ENCODE measurements at places on chromosomes 13 and 19.

GRCh38 chr19:49492573-49493405, 3.4 kb upstream of the RPS11 start:
- DNase-seq, result peak; percentile 66

DNA sequence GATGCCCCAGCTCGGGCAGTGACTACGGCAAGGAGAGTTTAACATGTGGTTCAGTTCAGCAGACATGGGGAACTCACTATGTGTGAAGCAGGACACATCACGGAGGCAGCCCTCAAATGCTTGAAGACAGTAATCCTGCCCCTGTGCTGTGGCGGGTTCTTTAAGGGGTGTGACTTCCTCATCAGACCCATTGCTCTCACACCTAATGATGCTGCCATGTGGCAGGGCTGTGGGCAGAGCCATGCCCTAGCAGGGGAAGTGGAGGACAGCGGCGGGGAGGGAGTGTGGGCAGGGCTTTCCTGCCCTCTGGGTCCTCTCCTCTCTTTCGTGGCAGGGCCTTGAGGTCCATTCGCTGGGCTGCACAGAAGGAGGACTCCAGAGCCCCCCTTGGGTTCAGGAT, 131.1 kb upstream of the GJB6 start:
- no peak for DNase-seq

- DNase-seq, result no peak
Measured at GRCh38 chr13:100646030-100646673, 28.4 kb downstream of the TMTC4 start.

GRCh38 chr13:40399756-40400155, 266.7 kb downstream of the FOXO1 start:
- DNase-seq, result no peak

DNA sequence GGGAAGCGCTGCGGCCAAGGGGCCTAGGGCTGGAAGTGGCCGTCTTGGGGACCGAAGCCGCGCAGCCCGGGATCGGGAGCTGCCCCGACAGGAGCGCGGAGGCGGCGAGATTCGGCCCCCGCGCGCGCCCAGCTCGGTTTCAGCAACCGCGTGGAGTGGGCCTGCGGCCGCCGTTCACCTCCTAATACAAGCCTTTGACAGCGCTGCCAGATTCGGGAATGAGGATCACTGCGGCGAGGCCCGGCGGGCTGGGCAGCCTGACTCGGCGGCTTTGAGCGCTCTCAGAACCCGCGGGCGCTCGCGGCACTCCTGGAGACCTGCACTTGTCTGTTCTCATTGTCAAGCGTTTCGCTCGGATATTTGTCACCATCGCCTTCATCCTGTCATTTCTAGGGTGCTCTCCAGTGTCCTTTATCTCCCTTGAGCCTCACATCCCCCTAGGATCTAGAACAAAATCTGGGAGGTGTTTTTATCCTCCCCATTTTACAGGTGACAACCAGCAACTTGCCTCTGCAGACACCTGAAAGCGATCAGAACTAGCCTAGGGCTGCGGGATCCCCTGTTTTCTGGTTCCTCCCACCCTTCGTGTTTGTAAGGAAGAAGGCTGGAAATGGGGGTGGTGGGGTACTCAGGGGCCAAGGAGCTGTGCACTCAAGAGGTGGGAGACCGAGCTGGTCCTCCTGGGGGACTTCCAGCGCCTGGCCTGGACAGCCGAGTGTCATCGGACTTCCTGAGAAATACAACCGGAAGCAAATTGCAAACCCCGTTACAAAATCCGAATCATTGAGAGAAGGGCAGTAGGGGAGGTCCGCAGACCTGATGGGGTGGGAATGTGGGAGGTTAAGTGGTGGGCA, 1.5 kb upstream of the CDX2 start:
- DNase-seq, result no peak

GRCh38 chr13:74625541-74625940, 491.3 kb upstream of the KLF12 start:
- DNase-seq, result no peak

- no peak for DNase-seq
Measured at GRCh38 chr13:73372666-73373627, 314.1 kb downstream of the KLF5 start.

GRCh38 chr13:112869202-112870050, 99.6 kb upstream of the MCF2L start:
- DNase-seq, result no peak

DNA sequence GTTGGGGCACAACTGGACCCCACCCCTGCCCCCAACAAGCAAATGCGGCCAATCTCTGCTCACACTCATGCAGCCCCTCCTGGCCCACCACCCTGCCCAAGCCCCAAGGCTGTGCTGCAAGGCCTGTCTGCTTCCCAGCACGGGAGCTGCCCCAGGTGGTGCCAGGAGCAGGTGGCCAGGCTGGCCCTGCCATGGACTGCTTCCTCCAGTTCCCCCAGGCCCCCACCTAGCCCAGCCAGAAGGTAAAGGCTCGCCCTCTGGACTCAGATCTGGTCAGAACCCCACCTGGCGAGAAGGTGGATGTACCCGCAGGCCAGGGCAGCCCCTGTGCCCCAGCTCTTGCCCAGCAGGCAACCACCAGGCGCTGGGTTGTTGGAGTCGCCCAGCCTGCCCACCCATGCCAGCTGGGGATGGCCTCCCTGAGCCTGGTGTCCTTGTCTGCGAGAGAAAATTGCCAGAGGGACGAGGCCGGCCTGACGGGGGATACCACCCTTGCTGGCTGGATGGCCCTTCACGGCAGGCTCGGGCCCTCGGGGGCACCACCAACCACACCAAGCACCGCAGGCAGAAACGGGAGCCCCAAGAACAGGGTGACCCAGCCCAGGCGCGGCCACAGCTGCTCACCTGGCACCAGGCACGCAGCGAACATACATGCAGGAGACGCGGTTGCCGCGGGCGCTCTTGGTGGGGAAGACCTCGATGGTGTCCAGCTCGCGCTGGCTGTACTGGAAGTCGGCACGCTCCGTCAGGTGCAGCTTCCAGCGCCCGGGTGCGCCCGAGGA, 4.5 kb downstream of the ABHD17A start:
- DNase-seq, result no peak

- DNase-seq, result no peak
Measured at GRCh38 chr13:21043898-21044297, 17.5 kb downstream of the LATS2 start.

DNA sequence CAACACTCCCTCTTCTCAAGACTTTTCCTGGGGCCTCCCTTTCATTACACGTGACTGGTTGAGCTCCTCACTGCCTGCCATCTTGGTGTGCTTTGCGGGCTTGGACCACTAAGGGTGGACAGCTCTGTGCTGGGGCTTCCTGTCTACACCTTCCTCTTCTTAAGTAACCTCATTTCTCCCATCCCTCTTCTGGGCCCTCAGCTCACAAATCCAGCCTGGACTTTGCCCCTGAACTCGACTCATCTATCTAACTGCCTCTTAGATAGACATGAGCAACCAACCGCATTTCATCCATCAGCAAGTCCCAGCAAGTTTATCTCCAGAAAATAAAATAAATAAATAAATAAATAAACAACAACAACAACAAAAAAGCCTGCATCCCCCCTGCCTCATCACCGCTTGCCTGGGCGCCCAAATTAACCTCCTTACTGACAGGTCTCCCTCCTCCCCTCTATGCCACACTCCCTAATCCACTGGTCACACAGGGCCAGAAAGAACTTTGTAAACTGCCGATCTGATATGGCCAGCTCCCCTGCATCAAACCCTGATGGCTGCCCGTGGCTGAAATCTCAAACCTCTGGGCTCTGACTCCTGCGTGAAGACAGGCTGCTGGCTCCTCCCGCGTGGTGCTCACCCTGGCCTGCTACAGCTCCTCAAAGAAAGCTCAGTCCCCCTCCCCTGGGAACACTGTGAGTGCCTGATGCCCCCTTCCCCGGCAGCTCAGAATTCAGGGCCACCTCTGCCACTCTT, 7.8 kb downstream of the ISOC2 start:
- no peak for DNase-seq

GRCh38 chr13:42148538-42148937, 100.1 kb downstream of the DGKH start:
- DNase-seq, result no peak

DNA sequence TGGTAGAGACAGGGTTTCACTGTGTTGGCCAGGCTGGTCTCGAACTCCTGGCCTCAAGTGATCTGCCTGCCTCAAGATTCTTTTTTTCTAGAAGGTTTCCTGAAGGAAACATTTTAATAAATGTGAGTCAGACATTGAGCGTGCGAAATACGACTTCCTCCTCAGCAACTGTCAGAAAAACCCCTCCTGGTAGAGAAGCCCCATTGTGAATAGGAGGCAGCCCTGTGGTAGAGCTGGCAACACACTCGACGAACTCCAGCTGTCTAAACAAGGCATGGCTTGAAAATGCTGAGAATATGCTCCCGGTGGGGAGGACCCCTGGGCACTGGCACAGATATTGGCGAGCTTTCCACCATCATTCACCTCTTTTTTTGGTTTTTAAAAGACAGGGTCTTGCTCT, 9.8 kb downstream of the ZNF333 start:
- no peak for DNase-seq

DNA sequence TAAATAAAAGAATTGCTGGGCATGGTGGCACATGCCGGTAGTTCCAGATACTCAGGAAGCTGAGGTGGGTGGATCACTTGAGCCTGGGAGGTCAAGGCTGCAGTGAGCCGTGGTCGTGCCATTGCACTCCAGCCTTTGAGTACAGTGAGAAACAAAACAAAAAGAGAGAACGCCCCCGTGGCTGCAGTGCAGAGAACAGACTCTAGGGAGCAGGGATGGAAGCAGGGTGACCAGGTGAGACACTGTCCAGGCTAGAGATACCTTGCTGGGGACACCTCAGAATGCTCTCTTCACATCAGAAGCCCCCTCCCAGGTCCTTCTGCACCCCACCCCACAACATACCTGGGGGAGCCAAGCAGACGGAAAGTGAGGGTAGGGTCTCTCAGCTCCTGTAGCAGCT, 24.8 kb downstream of the MAP4K1 start:
- no peak for DNase-seq

DNA sequence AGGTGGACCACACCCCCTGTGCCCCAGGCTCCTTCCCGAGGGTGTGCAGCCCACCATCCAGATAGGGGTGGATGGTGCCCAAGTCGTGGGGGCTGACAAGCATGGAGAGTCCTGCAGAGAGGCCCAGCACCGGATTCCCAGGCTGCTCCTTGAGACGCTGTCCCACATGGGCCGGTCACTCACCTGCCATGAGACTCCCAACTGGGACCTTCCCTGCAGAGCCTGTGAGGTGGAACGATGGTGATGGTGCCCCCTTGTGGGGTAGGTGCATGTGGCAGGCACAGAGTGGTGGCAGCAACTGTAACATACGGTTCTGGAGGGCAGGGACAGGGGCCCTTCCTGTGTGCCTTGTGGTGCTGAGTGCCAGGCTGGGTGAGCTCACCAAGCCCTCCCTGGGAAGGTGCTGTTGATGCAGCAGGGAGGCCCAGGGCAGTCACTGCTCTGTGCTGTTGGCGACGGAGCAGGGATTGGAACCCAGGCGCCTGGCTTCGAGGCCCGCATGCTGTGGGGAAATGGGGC, 33.1 kb downstream of the PPP1R37 start:
- DNase-seq, result peak; percentile 86

GRCh38 chr13:61162636-61163035, 253.0 kb downstream of the PCDH20 start:
- no peak for DNase-seq

DNA sequence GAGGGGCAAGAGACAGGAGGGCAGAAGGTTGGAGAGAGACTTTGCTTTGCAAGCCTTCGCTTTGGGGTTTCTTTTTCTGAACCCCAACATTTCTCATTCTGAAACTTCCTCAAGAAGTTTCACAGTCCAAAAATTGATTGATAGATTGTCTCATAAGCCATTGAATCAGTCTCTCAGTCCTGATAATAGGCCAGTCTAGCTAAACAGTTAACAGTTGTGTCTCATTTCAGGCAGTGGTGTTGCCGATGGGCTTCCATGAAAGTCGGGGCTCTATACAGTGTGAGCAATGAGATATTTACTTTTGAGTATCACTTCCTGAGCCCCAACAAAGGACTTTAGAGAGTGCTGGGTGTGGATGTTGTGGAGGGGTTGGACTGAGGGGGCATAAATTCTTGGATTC, 26.5 kb upstream of the SPRY2 start:
- no peak for DNase-seq

GRCh38 chr19:16942583-16942982, 53.8 kb downstream of the F2RL3 start:
- no peak for DNase-seq

All from activated T-cell treated with anti-CD3 and anti-CD28 coated beads, Interleukin-2, amount 50 U/mL, for 48 hours (primary cell).